Colonic mucosa (tissue), 4 donors: ENCODE measurements at places on chromosomes 1 and 21.
A peak's percentile ranks its signal among the peaks of the same experiment; 100 is the strongest.

GRCh38 chr1:245211761-245212160 is 57.0 kb downstream of the KIF26B start:
- DNase-seq: no peak
- H3K36me3 ChIP-seq: no peaks in the 10 kb centered on the region
- no peak overlapping the region for H3K27ac ChIP-seq
- H3K27me3 ChIP-seq: no peaks in the 10 kb centered on the region
- H3K4me1 ChIP-seq: no peaks in the 10 kb centered on the region
- H3K4me3 ChIP-seq: no peak overlapping the region

DNA sequence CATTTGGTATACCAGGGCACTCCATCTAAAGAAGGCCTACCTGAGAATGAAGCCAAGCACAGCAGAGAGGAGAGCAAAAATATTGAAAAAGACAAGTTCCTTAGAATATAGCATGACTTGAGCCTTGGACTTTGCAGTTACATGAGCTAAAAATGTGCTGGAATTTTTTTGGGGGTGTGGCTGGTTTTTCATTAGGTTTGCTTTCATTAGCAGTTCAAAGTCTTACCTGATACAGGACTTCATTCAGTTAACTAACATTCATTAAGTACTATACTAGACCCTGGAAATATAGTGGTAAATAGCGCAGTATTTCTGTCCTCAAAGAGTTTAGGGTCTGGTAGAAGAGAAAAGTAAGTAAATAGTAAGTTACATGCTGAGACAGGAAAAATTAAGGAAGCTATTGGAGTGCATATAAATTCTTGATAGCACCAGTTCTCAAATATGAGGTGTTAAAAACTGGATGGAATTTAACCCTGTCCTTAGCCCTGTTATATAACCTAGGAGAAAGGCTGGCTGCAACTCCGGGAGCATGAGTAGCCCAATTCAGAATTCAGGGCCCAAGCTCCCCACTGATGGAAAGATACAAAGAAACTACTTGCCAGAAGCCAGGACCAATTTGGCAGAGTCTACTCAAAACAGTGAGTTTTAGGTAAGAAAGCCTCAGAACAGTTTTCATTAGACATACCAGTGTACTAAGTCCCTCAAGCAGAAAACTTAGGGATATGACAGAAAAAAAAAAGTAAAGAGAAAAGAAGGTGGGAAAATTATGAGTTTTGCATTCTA is 3.1 kb upstream of the DOCK7 start:
- no peaks in the 10 kb centered on the region for H3K36me3 ChIP-seq
- DNase-seq: no peak
- H3K4me3 ChIP-seq: no peak overlapping the region
- no peaks in the 10 kb centered on the region for H3K27me3 ChIP-seq

DNA sequence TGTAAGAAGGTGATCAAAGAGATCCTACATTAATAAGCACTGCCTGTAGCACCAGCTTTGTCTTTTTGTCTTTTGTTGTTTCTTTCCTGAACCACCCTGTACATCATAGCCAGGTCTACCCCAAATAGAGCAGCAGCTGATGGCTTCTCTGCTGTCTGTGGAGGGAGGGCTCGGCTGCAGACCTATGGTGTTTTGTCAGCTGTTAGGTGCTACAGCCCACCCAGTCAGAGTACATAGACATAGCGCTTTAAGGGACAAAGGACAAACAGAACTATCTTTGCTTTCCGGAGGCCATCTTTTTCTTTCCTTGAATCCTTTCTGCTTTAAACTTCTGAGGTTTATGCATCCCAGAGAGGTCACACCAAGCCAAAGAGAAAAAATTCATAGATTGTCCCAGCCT is 258.1 kb downstream of the ZNF648 start:
- H3K36me3 ChIP-seq: no peaks in the 10 kb centered on the region
- no peak overlapping the region for H3K27ac ChIP-seq
- no peak overlapping the region for H3K4me3 ChIP-seq
- H3K4me1 ChIP-seq: no peaks in the 10 kb centered on the region

GRCh38 chr1:28394136-28394535 is 24.6 kb downstream of the PHACTR4 start:
- H3K27ac ChIP-seq: no peak overlapping the region
- no peaks in the 10 kb centered on the region for H3K36me3 ChIP-seq
- no peak for DNase-seq
- no peak overlapping the region for H3K4me3 ChIP-seq

- H3K27me3 ChIP-seq: no peaks in the 10 kb centered on the region
- H3K27ac ChIP-seq: peak within 1 kb of the TSS; percentile 1
- DNase-seq: no peak
- no peak within 1 kb of the TSS for H3K4me3 ChIP-seq
- H3K36me3 ChIP-seq: no peaks in the 10 kb centered on the region
Observed at GRCh38 chr1:157776971-157777391, at the start of gene FCRL2. Gene FCRL2, minus strand, starts transcription at chr1:157777132. Its CDS starts 59 bp downstream, at chr1:157777073.

DNA sequence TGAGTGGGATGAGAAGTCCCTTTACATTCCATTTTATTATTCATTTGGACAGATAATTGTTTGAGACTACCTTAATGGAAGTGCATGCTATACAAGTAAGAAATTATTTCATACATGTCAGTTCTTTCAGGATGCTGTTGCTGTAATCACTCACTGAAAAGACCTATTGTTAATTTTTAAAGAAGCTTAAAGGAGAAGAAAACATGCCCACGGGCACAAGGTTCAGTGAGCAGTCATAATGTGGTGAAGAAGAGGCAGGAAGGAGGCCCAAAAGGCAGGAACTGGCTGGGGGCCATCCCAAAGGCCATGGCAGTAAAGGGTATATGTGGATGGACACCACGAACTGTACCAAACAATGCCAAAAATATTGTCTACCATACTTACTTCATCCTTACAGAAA is 206.0 kb downstream of the LYPLAL1 start:
- H3K4me1 ChIP-seq: no peaks in the 10 kb centered on the region

GRCh38 chr1:34115233-34115632 is 49.8 kb downstream of the CSMD2 start:
- no peak overlapping the region for H3K4me3 ChIP-seq
- DNase-seq: no peak
- no peaks in the 10 kb centered on the region for H3K4me1 ChIP-seq
- no peaks in the 10 kb centered on the region for H3K27me3 ChIP-seq
- no peaks in the 10 kb centered on the region for H3K36me3 ChIP-seq
- H3K27ac ChIP-seq: no peak overlapping the region

DNA sequence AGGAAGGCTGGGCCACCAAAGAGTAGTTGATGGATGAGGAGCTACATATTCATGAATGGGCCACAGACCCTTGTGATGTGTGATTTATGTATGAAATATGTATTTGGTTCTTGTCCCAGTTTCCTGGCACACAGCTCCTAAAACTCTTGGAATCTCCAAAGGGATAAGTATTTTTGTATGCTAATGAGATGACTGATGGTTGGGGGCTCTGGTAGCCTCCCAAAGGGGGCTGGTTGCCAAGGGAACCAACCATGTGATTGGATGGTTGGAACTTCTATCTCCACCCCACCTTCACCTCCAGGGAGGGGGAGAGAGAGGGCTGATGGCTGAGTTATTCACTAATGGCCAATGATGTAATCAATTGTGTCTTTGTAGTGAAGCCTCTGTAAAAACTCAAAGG is 77.1 kb downstream of the ZNF281 start:
- H3K4me3 ChIP-seq: no peak overlapping the region
- H3K36me3 ChIP-seq: no peaks in the 10 kb centered on the region
- no peak for DNase-seq
- H3K27me3 ChIP-seq: no peaks in the 10 kb centered on the region

GRCh38 chr1:108130794-108131193 is 69.3 kb downstream of the SLC25A24 start:
- H3K27me3 ChIP-seq: no peaks in the 10 kb centered on the region
- DNase-seq: no peak
- H3K27ac ChIP-seq: no peak overlapping the region
- no peak overlapping the region for H3K4me3 ChIP-seq

DNA sequence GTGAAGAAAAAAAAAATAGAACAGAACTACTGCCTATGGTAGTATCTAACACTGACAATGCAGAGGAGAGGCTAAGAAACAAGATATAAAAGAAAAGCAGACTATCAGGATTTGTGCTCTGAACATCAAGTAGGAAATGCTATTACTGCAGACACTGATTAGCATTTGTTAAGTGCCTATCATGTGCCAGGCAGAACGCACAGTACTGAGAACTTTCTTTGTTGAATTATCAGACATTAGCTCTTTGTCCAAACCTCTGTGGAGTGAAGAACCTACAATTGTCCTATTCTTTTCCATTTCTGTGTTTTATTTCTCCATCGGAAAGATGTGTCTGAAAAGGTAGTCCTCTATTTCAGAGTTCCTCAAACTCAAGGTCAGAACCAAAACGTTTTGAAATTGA is 30.5 kb upstream of the DISP1 start:
- no peak overlapping the region for H3K4me3 ChIP-seq
- H3K27me3 ChIP-seq: no peaks in the 10 kb centered on the region
- H3K27ac ChIP-seq: no peak overlapping the region
- no peaks in the 10 kb centered on the region for H3K36me3 ChIP-seq
- H3K4me1 ChIP-seq: no peaks in the 10 kb centered on the region

DNA sequence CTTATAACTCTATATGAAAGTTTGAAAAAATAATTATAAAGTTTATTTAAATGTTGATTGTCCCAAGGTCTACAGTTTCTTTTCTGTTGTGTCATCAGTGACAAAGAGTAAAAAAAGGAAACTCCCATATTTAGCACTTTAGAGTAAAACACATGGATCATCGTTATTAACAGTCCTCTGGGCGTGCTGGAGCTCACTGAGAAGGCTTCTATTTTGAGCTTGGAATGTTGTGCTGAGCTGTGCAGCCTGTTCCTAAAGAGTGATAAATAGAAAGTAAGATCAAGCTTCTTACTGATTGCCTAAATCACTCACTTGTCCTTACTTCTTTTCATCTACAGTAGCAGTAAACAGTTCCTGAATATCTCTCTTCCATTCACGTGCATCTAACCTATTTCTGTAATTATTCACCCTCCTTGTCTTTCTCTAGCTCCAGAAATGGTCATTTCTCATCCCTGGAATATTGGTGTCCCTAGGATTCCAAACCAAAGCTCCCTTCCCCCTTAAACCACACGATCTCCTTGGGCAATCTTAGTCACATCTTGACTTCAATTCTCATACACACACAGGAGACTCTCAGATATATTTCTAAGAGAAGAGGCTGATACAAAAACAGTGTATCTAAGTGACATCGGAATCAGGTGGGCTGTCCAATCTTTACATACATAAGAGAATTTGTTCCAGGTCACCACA is 11.9 kb downstream of the GBP5 start:
- H3K27ac ChIP-seq: no peak overlapping the region
- no peaks in the 10 kb centered on the region for H3K27me3 ChIP-seq
- H3K4me3 ChIP-seq: no peak overlapping the region
- no peak for DNase-seq
- H3K36me3 ChIP-seq: no peaks in the 10 kb centered on the region

DNA sequence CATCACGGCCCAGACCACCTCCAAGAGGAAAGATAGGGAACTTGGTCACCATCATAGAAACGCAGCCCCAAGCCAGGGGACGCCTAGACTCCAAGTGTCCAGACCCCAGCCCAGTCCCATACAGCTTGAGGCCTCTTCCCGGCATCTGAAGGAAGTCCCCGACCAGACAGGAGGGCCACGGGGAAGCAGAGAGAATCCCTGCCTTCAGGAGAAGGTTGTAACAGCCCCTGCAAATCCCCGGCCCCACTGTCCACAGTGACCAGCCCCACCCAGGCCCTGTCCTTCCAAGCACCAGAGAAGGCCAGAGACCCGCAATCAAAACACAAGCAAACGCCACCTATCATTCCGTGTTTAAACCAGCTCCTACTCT is 1.7 kb downstream of the SLC19A1 start:
- no peaks in the 10 kb centered on the region for H3K27me3 ChIP-seq
- no peak overlapping the region for H3K4me3 ChIP-seq
- peaks cover 6% of the 10 kb centered on the region for H3K4me1 ChIP-seq
- H3K27ac ChIP-seq: no peak overlapping the region
- H3K36me3 ChIP-seq: no peaks in the 10 kb centered on the region
- DNase-seq: no peak

- H3K4me1 ChIP-seq: no peaks in the 10 kb centered on the region
- no peak for DNase-seq
Observed at GRCh38 chr1:12640237-12640957, 3.5 kb upstream of the AADACL4 start.

DNA sequence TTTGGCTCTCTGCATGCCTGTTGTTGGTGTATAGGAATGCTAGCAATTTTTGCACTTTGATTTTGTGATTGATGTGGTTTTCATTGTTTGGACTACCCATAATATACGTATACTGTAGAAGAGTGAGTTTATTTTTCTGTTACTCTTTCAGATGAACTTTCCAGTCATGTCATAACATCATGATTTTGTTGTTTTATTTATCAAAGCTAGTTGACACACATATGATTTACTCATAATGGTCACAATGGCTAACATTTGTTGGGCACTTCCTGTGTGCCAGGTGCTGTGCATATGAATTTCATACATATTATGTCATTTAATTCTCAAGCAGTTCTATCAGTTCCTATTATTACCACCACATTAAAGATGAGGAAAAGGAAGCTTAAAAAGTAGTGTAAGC is 98.1 kb upstream of the GUCA2B start:
- no peaks in the 10 kb centered on the region for H3K36me3 ChIP-seq
- H3K4me3 ChIP-seq: no peak overlapping the region
- DNase-seq: no peak

DNA sequence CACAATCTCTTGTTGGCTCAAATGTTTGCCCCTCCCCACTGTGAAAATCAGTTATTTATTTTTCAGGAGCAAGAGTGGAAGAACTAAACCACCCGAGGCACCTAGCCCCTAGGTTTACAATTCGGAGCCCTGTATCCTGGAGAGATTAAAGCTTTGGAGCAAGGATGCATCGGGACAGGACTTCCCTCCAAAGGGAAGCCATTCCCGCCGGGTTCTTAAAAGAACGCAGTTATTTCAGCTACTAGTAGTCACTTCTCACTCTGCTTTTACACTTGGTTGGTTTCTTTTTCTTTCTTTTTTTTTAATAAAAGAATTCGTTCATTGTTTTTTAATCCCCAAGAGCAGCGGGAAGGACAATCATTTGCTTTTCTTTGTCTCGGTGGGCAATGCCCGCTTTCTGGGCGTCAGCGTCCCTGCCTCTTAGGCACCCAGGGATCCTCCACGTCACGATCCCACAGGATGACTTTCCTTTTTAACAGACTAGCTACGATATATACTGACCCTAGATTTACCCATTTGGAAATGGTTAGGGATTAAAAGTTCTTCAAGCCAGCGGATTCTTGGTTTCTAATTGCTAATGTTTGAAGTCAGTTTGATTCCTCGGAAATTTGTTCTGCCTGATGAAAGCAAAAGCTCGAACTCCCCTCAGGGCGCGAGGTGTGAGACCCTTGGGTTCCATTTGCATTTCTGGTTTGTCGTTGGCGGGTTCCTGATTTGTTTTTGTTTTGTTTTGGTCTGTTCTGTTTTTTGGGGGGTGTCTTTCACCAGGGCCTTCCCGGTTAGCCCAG is 9.0 kb downstream of the TBX15 start:
- H3K4me3 ChIP-seq: no peak overlapping the region
- no peak overlapping the region for H3K27ac ChIP-seq
- no peaks in the 10 kb centered on the region for H3K4me1 ChIP-seq
- H3K36me3 ChIP-seq: no peaks in the 10 kb centered on the region
- H3K27me3 ChIP-seq: peaks cover 48% of the 10 kb centered on the region
- no peak for DNase-seq

- peak; percentile 25 for DNase-seq
- no peaks in the 10 kb centered on the region for H3K27me3 ChIP-seq
- no peak overlapping the region for H3K4me3 ChIP-seq
- no peaks in the 10 kb centered on the region for H3K36me3 ChIP-seq
- H3K27ac ChIP-seq: no peak overlapping the region
Observed at GRCh38 chr1:47611992-47612391, 174.1 kb downstream of the FOXD2 start.
